ENCODE measurements at places on chromosomes 12 and 14.

- DNase-seq, result no peak
Observed at GRCh38 chr12:30970559-30971197, 44.1 kb downstream of the TSPAN11 start.

- DNase-seq, result peak; percentile 24
Observed at GRCh38 chr12:62263966-62264365, 3.8 kb downstream of the USP15 start.

GRCh38 chr12:104951759-104952509 is 6.2 kb downstream of the SLC41A2 start:
- DNase-seq, result no peak

DNA sequence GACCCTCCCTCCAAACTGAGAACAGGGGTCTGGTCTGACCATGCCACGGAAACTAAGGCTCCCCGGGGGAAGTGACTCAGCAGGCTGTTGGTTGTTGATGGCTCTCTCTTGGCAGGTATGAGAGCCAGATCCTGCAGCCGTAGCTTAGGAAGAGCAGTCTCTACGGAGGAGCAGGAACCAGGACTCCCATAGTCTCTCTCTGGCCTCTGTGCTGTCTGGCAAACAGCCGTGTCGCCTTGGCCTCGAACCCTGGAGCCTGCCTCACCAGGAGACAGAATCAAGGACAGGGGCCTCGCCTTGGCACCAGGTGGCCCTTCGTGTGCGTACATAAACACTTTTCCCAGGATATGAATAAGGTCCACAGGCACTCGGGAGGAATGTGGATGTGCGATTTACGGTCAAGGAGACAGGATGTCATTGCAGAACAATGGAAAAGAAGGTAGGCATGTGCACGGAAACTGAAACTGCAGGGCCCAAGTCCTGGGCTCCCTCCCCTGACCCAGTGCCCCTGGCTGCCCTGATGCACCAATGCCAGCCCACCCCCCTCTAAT is 7.9 kb downstream of the VWF start:
- no peak for DNase-seq

GRCh38 chr12:69119770-69120169 is 119.6 kb upstream of the CPSF6 start:
- no peak for DNase-seq

DNA sequence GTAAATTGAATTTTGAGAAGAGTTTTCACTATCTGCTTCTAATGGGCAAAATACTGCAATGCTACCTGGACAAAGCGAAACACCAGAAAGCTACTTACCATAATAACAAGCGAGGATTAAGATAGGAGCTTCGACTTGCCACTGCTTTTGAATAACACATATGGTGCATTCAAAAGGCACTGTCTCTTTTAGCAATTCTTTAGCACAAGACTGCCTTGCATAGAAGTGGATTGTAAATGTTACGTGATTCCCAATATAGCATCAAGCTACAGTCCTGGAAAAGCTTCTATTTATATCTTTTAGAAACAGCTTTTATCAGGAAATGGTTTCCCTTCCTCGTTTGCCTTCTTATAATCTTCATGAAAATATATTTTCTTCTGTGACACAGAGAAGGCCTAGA is 258.7 kb upstream of the PDE3A start:
- no peak for DNase-seq

DNA sequence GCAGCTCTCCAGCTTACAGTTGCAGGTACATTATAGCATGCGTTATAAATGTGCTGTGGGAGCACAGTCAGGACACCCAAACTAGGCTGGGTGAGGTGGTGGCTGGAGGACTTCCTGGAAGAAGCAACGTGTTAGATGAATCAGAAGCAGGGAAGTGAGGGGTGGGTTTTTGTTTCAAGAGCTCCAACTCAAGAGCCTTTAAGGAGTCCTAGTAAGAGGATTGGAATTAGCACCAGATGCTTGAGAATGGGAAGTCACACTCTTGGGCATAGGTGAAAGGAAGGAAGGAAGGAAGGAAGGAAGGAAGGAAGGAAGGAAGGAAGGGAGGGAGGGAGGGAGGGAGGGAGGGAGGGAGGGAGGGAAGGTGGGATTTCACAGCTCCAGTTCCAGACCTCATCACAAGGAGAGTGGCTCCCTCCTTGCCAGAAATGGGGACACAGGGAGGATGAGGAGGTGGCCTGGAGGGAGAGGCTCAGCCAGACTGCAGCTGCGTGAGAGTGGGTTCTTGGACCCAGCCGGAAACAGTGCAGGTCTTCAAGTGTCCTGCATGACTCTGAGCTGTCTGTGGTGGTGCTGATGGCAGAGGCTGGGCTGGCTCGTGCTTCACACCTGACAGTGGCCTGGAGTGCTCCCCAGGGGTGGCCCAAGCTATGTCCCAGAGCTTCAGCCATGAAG is 115.7 kb upstream of the GSC start:
- no peak for DNase-seq

DNA sequence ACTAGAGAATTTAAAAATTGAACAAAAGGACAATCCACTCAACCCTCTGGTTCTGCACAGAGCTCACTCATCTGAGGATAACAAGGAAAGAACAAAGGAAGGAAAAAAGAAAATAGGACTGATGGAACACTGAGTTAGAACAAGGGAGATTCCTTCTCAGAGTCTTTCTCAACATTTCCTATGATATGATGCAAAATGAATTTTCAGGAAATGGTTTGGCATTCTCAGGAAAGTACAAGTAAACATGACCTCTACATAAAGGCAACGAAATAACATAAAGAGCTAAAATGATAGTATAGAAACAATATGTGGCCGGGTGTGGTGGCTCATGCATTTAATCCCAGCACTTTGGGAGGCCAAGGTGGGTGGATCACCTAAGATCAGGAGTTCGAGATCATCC is 135.8 kb downstream of the ITPR2 start:
- no peak for DNase-seq

GRCh38 chr14:52399921-52400595 is 85.9 kb downstream of the PTGER2 start:
- no peak for DNase-seq

GRCh38 chr12:6928022-6928702 is 403 bp downstream of the ATN1 start:
- DNase-seq, result no peak

DNA sequence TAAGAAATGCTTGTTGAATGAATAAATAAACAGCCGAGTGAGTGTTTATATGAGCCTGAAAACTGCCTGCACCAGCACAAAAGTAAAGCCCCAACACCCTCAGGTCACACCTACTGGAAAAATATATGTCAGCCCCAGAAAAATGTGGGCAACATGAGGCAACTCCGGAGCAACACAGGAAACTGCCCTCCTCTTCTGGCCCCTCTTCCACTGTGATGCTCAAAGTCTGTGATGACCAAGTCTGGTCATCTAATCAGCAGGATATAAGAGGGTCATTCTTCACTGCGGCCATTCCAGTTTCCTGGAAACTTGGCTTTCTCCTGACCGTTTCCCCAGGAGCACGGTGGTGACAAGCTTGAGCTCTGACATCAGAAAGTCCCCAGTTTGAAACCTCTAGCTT is 159.6 kb upstream of the PZP start:
- DNase-seq, result peak; percentile 26

- no peak for DNase-seq
Observed at GRCh38 chr12:79764641-79765040, 73.9 kb upstream of the PAWR start.

DNA sequence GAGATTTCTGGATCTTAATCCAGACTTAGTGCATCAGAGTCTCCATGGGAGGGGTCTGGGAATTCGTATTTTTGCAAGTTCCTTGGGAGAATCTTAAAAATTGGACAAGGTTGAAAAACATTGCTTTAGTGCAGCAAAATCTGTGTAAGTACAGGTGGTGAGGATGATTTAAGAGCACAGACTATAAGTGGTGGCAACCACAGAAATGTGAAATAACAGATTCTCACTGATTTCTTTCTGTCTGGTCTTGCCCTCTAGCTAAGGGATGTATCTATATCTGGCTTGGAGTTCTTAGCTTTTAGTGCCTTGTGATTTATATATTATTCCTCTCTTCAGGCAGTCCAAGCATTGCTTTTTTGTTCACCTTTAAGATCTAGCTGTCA is 116.2 kb downstream of the DIP2B start:
- DNase-seq, result no peak

DNA sequence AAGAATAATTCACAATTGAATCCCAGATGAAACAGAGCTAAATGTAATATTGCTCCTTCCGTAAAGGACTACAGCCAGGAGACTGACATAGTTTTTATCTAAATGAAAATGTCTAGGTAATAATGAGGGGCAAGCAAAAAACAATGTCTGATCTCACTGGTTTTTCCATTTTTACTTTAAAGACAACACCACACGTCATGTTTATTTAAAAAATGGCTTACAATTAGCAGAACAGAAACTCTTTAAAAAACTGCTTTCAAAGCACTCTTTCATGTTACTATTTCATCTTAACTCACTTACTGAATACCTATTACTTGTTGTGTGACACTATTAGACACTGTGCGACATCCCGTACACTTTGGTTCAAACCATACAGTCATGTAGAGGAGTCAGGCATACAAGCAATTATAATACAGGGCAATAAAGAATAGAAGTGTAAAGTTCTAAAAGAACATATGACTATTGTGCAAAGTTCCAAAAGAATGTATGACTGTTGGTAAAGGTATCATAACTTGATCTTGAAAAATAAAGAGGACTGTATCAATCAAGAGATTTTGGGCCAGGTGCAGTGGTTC is 9.1 kb downstream of the BTBD7 start:
- no peak for DNase-seq
